Globus pallidus (tissue), 1 donor: ENCODE measurements at places on chromosomes 2 and 18.

GRCh38 chr2:226891780-226892590 is 56.1 kb downstream of the RHBDD1 start:
- DNase-seq: no peak

GRCh38 chr2:84424152-84424551 is 34.9 kb downstream of the SUCLG1 start:
- no peak for DNase-seq

DNA sequence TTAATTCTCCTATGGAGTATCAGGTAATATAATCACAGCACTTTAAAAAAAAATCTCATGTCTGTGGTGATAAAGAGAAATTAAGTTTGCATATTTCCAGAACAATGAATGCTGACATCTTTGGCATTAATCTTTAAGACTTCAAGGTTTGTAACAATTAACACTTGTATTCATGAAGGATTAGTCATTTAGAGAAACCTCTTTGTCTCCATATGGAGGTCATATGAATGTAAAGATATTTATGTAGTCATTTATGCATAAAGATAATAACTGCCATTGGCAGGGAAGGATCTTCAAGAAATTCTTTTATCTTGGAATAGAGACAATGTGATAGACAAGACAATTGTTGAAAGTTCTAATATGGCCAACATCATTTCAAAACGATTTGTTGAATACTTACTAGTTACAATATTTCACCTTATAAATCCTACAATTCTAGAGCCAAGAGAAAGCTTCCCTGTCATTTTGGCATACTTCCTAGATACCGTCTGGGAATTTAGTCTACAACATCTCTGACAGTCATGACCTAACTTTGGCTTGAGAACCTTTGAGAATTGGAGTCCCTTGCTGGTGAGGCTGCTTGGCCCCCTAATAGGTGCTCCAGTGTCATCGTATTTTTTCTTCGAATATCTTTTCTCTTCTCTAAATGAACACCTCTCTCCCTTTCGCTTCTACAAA is 33.6 kb downstream of the RASGRP3 start:
- DNase-seq: no peak

- no peak for DNase-seq
These were observed 26.5 kb upstream of the IGFBP2 start for GRCh38 chr2:216606551-216607276.

GRCh38 chr2:18465979-18466378 is 94.5 kb downstream of the RDH14 start:
- DNase-seq: no peak

DNA sequence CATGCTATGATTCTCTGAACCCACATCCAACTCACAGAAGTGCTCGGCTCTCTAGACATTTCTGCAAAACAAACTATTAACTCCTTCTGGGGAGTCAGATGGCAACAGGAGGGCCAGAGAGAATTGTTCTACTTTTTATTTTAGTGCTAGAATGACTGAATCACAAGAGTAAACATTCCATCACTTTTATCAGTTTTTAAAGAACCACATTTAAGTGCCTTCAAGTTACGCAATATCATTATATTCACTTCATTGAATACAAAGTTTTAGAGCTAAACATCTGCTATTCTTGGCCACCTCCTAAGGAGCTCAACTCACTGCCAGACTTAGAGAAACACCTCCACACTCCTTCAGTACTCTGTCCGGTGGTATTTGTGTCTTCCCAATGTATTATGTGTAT is 22.4 kb downstream of the B4GALT6 start:
- DNase-seq: no peak
